Stimulated activated CD4-positive, alpha-beta T cell treated with anti-CD3 and anti-CD28 coated beads, Interleukin-1b, Interleukin-23, amount 100 ng/mL, for 48 hours (primary cell): ENCODE measurements at places on chromosomes 6 and 20.

GRCh38 chr6:5132731-5133130 is 47.6 kb downstream of the PPP1R3G start:
- DNase-seq, result no peak

DNA sequence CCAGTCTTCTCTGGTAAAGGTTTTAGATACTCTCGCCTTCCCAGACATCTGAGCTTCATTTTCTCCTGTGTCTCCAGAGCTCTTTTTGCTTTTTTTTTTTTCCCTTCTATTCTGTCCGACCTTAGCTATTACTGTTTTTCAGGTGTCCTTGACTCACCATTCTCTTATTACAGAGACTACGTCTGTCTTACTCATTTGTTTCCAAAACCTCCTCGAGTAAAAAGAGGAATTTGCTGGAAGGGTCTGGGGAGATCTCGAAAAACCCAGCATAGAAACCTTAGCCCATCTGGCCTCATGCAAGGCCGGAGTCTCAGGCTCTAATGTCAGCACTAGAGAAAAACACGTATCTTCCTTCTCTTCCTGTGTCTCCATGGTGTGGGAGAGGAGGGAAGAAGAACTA is 109.2 kb upstream of the CARMIL1 start:
- no peak for DNase-seq

DNA sequence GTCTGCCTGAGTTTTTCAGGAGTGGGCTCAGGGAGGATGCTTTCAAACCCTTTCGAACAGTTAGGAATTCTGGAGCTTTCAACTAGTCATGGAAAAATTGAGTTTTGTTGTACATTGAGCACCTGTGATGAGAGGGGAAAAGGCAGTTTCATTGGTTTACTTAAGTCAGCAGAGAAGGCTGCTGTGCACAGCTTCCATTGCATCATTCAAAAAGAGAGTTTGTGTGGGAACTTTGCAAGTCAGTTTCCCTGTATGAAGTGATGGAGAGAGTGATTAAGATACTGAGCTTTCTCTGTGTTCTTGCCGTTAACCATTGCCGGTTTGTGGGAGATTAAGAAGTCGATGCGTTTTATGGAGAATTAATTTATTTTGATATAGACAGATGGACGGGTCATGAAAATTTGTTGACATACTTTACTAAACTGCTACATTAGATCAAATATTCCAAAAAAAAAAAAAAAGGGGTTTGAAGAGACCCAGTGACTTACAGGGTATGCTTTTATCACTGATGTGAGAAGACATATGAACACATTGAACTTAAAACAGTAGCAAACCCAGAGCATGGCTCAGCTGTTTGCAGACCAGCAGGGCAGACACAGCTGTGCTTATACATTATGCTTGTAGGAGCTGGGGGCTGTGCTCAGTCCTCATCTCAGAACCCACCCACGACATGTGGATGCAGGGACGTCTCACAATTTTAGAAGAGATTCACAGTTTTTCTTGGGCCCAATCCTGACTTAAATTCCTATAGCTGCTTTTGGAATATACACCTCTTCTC is 234.1 kb downstream of the SOX4 start:
- no peak for DNase-seq

GRCh38 chr6:128259029-128259724 is 261.2 kb downstream of the PTPRK start:
- no peak for DNase-seq

DNA sequence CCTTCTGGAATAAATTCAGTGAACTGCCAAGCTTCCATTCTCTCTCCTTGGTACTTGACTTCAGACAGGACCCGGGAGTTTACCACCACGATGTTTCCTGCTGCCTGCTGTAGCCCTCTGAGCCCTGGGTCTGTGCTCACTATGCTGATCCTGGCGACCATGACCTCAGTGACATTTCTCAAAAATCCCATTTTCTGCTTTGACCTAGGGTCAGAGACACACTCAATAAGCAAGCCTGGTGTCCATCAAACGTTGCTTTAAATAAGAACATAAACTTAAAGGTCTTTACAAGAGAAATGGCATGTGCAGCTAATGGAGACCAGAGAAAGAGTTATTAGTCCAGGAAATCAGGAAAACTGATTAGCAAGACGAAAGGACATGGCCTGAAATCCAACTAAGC is 509.7 kb upstream of the SULF2 start:
- DNase-seq, result no peak

DNA sequence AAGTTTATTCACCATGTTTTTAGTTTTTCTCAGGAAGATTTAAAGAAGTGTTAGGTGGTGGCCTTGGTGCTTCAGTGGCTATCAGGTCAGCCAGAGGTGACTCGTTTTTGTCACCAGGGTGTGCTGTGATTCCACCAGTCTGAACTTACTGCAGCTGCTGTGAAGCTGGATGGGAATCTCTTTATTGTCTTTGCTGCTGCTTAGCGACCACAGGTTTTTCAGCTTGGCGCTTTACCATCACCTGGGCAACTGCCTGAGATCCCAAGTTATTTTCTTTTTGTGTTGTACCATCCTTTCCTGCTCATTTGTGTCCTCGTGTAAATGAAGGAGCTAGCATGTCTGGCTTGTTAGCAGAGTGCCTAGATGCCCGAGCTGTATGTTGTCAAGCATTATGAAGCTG is 146.9 kb downstream of the MACROD2 start:
- no peak for DNase-seq

GRCh38 chr6:39378175-39378959 is 55.9 kb upstream of the KCNK16 start:
- no peak for DNase-seq

DNA sequence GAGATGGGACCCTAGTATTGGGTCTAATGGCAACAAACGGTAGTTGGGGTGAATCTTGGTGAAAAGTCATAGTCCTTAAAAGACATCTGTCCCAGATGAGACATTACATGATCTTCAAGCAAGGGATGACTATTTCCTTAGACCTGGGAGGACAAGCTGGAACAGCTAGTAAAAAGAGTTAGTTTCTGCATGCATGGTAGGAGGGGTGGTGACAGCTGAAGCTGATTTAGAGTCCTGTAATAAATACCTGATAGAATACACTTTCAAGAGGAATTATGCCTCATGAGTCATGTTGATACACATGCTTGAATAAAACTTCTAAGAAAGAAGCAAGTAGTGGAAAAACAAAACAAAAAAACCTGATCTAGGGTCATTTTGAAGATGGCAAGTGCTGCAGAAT is 247.4 kb downstream of the CD109 start:
- DNase-seq, result no peak

- DNase-seq, result no peak
Observed at GRCh38 chr6:107786709-107787588, 37.2 kb downstream of the SCML4 start.

DNA sequence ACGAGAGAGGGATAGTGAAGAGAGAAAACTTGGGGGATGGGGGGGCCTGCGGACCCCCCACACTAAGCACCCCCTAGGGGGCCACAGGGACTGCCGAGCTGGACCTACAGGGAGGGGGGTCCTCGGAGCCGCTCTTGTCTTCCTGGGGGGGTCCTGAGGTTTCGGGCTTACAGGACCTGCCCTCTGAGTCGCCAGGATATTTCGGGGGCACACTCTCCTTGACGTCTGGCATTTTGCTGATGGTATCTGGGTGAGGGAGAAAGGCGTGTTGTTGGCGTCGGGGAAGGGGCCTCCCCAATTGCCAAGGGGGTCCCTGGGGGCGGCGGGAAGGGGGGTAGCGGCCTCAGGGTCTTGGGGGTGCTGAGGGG is 516 bp downstream of the TCP11 start:
- DNase-seq, result no peak

GRCh38 chr6:125423047-125423446 is 121.3 kb upstream of the HDDC2 start:
- DNase-seq, result no peak

- DNase-seq, result peak; percentile 76
Observed at GRCh38 chr6:31574106-31575061, 981 bp upstream of the TNF start.

DNA sequence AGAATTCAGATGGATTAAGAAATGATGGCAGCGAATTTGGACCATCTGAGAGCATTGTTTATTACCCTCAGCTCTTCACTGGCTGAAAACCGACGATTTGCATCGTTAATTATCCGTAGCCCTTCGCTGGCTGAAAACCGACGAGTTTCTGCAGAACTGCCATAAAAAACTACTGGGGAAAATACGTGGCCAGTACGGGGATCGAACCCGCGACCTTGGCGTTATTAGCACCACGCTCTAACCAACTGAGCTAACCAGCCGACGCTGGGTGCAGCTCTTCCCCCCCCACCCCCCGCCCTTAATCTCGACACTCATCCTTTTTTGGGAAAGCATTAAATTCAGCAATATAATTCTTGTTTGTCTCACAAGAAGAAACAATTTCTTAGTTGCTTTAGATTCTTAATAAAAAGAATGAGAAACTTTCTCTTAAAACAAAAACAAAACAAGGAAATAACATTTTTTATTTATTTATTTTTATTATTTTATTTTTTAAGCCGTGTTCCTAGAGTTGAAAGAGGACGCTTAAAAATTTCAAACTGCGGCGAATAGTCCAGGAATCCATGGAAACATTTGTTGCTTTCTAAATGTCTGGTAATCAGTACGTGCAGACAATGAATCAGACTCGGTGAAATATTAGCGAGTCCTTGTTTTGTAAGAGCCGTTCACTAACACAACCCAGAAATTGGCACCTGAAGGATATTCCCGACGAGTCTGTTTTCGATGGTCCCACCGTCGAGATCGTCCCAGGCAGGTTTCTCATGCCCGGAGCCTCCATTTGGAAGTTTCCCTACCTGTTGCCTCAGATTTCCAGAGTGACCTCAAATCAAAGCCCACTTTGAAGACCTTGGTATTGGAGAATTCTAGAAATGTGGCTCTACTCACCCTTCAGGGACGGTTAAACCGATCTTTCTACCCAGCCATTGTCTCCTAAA is 27.8 kb downstream of the PRSS16 start:
- DNase-seq, result peak; percentile 38

DNA sequence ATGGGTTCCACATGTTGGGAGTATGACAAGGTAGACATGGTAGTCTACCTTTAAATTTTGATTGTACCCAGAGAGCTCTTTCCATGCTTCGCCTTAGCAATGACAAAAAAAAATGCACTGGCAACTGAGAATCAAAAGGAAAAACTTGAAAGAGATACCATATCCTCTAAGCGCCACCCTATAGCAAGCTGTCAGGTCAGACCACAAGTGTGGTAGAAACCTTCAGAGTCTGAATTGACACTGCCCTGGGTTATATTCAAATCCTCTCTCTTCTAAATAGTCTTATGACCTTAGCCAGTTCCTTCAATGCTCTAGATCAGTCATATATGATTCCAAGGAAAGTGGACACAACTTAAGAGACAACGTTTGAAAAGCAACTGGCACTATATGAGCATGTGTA is 45.6 kb upstream of the SMLR1 start:
- DNase-seq, result no peak

DNA sequence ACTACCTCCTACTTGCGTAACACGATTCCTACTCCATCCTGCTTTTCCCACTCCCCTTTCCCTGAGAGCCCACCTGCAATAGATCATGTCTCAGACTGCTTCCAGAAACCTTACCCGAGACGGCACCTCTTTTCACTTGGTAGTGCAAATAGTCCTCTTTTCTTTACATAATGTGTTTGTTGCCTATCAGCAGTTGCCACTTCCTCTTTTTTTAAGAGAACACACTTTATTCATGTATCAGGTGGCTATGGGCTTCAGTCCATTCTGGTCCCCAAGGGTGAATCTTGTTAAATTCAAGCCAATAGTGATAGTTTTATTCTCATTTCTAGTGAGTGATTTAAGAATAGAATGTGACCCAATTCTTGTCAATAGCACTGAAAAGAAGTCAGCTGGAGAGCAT is 57.7 kb upstream of the FERMT1 start:
- no peak for DNase-seq

GRCh38 chr6:158999154-158999665 is 792 bp downstream of the RSPH3 start:
- no peak for DNase-seq

DNA sequence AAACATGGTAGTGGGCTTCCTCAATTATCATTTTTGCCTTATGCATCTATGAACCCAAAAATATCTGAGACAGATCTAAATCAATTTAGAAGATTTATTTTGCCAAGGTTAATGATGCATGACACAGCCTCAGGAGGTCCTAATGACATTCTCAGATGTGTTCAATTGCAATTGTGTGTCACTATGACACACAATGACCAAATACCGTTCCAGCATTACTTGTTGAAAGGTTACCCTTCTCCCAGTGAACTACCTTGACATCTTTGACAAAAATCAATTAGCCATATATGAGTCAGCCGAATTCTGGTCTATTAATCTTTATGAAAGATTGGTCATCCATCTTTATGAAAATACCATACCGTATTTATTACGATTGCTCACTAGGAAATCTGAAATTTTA is 592.5 kb upstream of the GJE1 start:
- DNase-seq, result no peak

DNA sequence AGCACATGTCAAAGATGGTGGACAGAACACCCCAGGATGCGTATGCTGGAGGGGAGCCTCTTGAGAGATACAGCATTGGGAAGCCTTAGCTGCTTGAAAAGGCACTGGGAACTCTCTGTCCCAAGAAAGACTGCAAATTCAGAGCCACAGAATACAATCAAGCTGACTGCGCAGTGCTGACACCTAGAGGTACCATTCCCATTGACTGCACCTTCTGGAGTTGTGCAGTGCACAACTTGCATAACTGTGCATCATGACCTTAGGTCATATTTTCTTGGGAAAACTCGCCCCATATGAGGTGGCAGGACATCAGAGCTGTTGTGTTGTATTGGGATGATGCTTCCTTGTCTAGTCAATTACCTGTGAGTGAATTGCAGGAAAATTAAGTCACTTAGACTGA is 646.5 kb upstream of the NOX3 start:
- DNase-seq, result no peak

GRCh38 chr20:60904730-60905129 is 347.3 kb upstream of the CDH4 start:
- no peak for DNase-seq

- no peak for DNase-seq
Observed at GRCh38 chr6:41494212-41495110, 51.7 kb upstream of the FOXP4 start.

- no peak for DNase-seq
Observed at GRCh38 chr6:70456735-70457134, 43.4 kb downstream of the FAM135A start.

- DNase-seq, result no peak
Observed at GRCh38 chr6:129368970-129369369, 341.0 kb downstream of the ARHGAP18 start.

DNA sequence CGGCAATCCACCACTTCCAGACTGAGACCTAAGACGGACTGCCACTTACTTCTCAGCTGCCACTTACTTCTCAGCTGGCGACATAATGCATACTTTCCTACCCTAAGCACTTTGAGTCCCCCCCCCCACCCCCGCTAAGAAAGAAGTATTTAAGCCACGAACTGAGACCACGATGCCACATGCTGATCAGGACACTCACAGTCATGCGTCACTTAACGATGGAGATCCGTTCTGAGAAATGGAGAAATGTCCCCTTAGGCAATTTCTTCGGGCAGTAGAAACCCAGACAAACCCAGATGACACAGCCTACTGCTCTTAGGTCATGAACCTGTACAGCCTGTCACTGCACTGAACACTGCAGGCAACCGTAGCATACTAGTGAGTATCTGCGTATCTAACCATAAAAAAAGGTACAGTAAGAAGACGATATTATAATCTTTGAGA is 690 bp downstream of the IFNGR1 start:
- DNase-seq, result peak; percentile 44

GRCh38 chr6:114936080-114936479 is 593.3 kb upstream of the HS3ST5 start:
- no peak for DNase-seq
